ENCODE measurements at places on chromosomes 2 and 18. TPM values are rescaled to one million over a fixed set of nuclear protein-coding genes. Genes with fewer than 3 reads are reported as not detected.
A peak's percentile ranks its signal among the peaks of the same experiment; 100 is the strongest.

Gene FHOD3
- 3.0 TPM for total RNA-seq

Gene FLACC1
- total RNA-seq = 1.2 TPM

Gene ESPNL
- total RNA-seq = 2.4 TPM

Gene GREB1
- 1.7 TPM for total RNA-seq

Gene XIRP2
- total RNA-seq = 0.09 TPM

Gene PIGN
- 32.7 TPM for total RNA-seq

Gene GAL3ST2
- total RNA-seq = 0.25 TPM

Gene CCDC150
- total RNA-seq = 19.7 TPM

Gene NYAP2
- total RNA-seq = not detected

DNA sequence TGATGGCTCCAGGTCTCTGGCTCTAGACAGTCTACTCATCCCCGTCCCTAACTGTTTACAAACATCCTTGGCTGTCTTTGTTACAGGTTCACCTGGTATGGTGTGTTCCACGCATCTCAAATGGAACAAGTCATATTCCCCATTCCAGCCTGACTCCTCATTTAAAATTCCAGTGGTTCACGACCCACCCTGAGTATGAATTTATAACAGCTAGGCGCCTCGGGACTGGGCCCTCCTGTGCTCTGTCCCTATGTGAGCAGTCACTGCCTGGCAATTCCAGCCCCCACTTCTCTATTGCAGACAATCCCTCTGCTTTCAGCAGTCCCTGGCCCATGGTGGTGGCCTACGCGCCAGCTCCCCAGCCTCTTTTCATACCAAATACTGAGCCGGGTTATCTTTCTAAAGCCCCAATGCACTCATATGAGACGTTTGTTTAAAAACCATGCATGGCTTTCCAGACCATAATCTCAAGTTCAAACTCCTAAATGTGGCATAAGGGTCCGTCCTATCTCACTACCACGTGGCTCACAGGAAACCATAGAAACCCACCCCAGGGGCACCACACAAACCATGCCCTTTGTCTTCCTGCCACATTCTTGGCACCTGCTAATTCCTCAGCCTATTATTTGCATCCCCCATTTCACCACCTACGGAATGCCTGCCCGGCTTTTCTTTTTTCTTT lies 1.6 kb downstream of the SERPINB8 start:
- no peak for DNase-seq

DNA sequence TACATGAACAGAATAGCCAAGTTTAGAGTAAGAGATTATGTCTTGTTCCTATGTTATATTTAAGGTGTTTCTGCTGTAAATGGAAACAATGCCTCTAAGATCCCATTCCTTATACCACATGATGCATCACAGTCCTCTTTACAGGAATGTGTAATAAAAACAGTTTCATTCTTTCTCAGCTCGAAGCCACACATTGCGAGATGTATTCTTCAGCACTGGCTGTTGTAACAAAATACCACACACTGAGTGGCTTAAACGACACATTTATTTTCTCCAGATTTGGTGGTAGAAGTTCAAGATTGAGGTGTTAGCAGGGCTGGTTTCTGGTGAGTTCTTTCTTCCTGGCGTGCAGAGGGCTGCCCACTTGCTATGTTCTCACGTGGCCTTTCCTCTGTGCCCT lies 246.2 kb downstream of the SOCS6 start:
- no peak for DNase-seq

- no peak for DNase-seq
Observed at GRCh38 chr2:229660391-229660790, 54.0 kb downstream of the DNER start.

- DNase-seq = no peak
Observed at GRCh38 chr2:30323499-30323898, 92.2 kb downstream of the LBH start.

DNA sequence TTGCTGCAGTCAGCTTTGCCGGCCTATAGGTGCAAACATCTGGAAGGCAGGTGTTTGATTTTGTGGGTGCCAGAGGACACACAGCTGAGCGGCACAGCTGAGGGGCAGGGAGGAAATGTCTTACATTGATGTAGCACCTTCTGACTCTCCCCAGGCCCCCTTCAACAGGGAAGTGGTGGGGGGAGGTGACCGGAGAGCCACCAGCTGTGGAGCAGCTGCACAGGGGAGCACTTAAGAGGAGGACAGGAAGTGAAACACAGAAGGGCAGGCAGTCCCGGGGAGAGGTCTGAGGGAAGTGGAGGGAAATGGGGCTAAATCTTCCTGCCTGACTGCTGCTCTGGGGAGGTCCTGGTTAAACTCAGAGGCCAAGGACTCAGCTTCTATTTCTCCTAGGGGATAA lies 409.1 kb downstream of the TNS1 start:
- DNase-seq = no peak

- no peak for DNase-seq
Observed at GRCh38 chr2:28652217-28652616, 99.4 kb upstream of the PPP1CB start.

DNA sequence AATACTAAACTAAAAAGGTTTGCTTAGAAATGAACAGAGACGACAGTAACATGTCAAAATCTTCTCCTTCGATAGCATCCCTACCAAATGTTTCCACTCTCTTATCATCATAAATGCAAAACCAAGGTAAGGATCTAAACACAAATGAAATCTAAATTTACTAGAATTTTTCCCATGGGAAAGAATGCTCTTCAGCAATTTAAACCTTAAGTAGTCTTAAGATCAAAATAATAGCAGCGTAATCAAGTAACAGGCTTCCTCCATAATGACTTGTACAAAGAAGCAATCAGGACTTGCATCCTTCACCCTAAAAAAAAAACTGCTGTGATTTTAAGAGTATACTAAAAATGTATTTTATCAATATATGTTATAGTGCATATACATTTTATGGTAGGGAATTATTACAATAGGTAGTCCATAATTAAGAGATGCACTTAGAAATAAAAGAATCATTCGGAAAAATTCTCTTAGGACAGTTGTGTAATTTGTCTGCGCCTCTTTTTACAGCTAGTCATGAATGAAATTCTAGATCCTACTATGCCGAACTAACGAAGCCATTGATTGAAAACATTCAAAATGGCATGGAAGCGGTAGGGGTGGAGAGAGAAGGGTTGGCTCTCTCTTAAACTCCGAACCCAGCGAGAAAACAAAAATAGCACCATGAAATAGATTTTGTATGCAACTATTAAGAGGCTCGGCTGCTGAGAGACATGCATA lies 1.3 kb downstream of the PGAP1 start:
- no peak for DNase-seq

GRCh38 chr2:176405477-176405876 lies 136.2 kb downstream of the MTX2 start:
- no peak for DNase-seq

DNA sequence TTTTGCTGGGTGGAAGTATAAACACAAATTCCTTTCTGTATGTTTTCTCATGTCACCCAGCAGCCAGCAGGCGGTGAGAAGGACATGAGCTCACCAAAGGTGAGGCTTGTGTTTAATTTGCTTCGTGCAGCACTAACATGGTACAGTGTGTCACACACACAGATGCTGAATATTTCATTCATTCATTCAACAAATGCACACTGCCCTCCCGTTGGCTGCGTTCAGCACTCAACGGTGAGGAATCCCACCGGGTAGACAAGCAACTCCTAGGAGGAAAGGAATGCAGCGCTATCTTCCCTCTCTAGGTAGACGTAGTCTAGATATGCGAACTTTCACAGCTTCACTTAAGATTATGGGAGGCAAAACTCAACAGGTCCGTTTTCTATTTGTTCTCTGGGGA lies 85.1 kb downstream of the LONRF2 start:
- no peak for DNase-seq

GRCh38 chr2:37337620-37338280 lies 6.7 kb upstream of the QPCT start:
- DNase-seq = no peak

GRCh38 chr2:14313341-14313740 lies 319.2 kb upstream of the LRATD1 start:
- no peak for DNase-seq

DNA sequence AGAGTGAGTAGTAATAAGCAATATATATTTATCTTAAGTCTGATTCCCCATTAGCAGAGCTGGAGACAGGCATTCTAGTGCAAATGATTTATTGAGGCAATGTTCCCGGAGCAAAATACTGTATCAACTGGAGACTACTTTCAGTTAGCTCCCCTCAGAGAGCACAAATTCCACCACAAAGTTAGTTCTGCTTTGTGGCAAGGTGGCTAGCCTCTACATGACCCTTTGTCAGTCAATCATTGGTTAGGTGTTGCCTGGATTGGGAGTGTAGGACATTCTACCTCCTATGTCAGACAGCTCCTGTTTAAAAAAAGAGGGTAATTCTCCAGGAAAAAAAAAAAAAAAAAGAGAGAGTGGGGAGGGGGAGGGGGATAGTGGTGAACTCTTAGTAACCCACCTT lies 402.2 kb downstream of the NR4A2 start:
- no peak for DNase-seq

DNA sequence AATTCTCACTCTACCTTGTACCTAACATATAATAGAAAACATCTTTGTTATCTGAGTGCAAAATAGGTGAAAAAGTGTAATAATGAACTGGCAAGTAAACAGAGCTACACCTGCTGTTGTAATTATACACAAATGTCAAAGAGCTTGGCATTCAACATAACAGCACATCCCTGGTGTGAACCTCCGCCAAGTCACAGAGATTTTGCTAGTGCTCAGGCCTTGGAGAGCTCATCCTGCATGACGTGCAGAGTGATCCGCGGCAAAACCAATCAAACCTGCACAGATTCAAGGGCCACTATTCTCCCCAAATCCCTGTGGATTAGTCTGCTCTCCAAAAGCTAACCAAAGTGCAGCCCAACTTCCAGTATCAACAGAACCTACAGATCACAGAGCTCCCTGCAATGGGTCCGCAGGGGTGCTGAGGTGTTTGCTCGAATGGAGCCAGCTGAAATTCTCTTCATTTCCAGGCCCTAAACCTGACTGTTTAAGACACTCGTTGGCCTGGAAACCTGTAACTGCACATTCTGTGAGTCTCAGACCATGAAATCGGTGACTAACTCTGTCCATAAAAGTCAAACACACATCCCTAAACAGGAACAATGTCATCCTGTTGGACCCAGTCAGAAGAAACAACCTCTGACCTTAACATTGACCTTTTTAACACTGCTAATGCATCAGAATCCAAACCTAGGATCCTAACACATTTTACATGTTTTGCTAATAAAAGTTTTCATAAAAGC lies 111.8 kb downstream of the EPB41L3 start:
- DNase-seq = no peak

DNA sequence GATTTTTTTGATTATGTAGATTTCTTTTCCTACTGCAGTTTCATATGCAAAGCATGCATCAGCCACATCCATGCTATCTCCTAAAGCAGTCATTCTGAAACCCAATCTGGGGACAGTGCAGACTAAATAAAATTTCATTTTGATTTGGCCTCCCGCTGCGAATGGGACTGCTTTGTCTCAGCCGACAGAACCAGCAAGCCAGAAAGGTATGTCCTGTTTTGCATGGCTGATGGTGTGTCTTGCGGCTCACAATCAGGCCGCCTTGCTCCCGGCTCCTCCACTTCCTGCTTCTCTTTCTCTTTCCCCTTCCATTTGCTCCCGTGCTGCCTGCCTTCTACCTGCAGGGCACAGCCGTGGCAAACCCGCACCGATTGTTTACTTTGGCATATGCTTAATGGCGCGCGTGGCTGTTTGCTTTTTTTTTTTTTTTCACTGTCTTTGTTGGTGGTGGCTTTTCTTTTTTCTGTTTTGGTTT lies 419.6 kb upstream of the POU3F3 start:
- no peak for DNase-seq

- peak; percentile 64 for DNase-seq
Observed at GRCh38 chr2:27095745-27096651, 9.4 kb downstream of the KHK start.

DNA sequence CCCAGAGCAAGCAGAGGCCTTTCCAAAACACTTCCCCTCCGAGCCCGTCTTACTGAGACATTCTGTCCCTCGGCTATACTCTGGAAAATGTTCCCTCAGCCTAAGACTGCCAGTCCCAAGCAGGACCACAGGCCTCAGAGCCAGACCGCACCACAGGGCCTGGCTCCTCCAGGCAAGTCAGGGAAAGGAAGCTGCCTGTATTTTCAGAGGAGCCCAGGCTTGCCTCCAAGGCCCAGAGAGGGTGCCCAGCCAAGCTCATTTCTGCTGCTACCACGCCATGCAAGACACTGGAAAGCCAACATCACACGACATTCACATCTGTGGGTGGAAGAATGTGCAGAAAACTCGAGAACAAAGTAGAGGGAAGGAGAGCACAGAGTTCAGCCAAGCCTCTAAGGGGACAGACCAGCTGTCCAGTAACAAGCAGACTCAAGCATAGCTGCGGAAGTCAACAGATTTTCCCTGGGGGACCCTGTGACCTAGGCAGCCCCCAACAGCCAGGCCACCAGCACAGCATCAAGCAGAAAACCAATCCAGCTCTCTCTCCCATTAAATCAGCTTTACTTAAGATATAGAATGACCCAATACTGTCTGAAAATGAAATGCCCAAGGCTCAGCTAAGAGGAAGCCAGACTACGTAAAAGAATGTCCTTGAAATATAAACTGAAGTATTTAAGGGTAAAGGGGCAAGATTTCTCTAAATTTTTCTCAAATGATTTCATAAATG lies 123.9 kb downstream of the ZFP36L2 start:
- no peak for DNase-seq

GRCh38 chr2:27082773-27083409 lies 3.7 kb upstream of the KHK start:
- DNase-seq = no peak

GRCh38 chr2:168180483-168180882 lies 66.9 kb downstream of the STK39 start:
- no peak for DNase-seq

DNA sequence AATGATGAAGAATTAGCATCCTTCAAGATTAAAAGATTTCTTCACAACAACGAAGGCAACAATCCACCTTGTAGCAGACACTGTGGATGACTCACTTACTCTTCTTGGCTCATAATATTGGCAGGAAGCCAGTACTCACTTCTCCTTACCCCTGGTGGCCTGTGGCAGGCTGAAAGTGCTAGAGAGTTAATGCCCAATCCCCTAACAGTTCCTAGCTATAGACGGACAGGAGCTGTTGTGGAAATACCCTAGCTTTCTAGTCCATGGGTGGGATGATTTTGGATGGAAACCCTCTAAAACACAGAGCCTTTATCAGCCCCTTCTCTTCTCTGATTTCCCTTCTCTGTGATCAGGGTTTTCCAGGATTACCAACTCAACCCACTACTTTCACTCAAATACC lies 128.6 kb upstream of the NYAP2 start:
- DNase-seq = peak; percentile 46

- DNase-seq = peak; percentile 86
Observed at GRCh38 chr2:158539176-158540005, 82.6 kb downstream of the PKP4 start.

GRCh38 chr2:229416116-229416694 lies 145.1 kb upstream of the PID1 start:
- DNase-seq = peak; percentile 75

DNA sequence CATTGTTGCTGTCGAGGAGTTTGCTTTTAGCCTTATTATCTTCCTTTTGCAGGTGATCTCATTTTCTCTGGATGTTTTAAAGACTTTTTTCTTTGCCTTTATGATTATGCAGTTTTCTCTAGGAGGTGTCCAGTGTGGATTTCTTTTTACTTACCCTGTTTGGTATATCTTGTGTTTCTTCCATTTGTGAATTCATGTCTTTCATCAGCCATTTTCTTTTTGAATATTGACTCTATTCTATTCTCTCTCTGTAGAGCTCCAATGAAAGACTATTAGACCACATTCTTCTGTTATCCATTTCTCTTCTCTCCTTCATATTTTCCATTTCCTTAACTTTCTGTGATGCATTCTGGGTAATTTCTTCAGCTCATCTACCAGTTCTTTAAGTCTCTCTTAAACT lies 34.4 kb downstream of the CDK15 start:
- no peak for DNase-seq

- DNase-seq = peak; percentile 88
Observed at GRCh38 chr2:28626891-28627421, 124.7 kb upstream of the PPP1CB start.

All from fibroblast of the aortic adventitia (primary cell).